Kidney epithelial cell (primary cell): ENCODE measurements at places on chromosomes 12 and 14.
A peak's percentile ranks its signal among the peaks of the same experiment; 100 is the strongest.

DNA sequence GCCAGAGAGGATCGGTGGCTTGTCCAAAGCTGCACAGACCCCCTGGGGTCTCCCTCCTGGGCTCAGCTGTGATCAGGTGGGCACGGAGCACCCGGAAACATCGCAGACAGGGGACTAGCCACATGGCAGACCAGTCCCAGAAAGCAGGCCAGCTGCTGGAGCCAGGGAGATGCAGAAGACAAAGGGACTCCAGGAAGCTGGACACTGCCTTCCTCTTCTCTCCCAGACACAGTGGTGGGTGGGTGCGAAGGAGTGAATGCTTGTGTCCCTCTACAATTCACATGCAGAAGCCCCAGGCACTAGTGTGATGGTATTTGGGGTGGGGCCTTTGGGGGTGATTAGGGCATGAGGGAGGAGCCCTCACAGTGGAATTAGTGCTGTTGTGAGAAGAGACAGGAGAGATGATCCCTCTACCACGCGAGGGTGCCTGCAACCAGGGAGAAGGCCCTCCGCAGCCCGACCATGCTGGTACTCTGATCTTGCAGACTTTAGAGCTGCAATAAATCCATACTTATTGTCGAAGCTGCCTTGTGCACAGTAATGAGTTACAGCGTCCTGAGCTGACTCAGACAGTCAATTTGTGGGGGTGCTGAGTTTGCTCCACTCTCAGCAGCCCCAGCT is 95.2 kb downstream of the CALM1 start:
- DNase-seq = no peak

DNA sequence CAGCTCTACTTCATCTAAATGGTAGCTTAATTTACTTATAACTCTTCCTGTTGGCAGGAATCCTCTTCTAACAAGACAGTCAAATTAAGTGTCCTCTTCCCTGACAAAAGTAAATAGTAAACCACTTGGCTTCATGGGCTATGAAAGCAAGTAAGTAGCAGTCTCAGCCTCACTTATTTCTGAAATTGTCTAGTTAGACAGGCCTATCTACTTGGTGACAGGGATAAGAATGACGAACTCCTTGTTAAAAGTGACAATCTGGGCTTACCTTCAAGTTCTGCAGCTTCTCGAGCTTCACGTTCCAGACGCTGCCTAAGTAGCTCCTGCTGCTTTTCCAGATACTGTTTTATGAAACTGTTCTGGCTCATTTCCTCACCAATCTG is 4.7 kb downstream of the ACIN1 start:
- no peak for DNase-seq

- DNase-seq = no peak
Measured at GRCh38 chr14:99055816-99056215, 216.2 kb downstream of the BCL11B start.

DNA sequence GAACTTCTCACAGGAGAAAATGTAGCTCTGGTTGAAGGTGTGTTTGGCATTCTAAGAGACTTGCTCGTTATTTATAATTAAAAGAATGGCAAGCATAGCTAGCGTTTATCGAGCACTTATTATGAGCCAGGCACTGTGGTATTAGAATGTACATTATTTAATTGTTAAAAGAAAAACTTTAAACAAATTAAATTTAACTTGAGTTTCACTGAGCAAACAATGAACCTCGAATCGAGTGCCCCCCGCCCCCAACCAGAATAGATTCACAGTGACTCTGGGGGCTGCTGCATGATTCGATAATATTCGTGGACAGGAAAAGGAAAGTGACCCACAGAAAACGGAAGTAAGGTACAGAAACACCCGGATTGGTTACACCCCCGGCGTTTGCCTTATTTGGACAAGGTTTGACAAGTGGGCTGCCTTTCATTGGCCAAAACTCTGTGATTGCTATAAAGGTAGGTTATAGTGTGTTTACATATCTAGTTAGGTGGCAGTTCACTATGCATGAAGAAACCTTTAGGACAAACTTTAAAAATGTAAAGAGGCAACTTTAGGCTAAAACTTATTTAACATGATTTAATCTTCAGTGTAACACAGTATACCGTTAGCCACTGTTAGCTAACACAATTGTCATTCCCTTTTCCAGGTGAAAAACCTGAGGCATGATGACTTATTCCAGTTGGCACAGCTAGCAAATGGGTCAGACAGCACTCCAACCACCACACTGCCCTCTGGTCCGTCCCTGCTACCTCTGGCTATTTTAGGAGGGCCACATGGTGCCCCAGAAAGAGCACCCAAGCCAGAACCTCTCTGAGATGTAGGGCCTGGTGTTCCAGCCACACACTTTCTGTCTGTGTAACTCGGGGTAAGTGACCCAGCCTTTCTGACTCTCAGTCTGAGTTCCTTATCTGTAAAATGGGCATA is 7.1 kb downstream of the SCNN1A start:
- DNase-seq = no peak

DNA sequence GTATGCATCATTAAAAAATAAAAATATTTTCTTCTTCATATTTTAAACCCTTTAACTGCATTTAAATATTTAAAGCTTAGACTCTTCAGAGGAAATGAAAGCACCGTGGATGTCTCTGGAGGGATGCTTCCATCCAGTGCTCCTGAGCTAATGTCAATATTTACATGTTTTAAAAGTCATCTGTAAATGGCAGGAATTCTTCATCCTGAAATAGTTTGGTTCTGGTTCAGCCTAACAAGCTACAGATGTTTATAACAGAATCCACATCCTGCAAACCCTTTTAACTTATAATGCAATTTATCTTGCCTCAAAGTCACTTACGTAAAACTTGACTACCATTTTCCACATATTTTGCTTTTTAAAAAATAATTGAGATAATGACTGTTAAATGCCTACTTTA is 1207.3 kb downstream of the SLC16A7 start:
- no peak for DNase-seq

DNA sequence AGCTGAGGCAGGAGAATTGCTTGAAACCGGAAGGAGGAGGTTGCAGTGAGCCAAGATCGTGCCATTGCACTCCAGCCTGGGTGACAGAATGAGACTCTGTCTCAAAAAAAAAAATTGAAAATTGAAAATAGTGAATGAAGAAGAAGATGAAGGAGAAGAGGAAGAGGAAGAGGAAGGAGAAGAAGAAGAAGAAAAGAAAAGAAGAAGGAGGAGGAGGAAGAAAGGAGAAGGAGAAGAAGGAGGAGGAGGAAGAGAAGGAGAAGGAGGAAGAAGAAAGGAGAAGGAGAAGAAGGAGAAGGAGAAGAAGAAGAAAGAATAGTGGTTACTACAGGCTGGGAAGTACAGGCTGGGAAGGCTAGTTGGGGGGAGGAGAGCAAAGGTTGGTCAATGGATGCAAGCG is 124.3 kb upstream of the CPSF6 start:
- DNase-seq = no peak

DNA sequence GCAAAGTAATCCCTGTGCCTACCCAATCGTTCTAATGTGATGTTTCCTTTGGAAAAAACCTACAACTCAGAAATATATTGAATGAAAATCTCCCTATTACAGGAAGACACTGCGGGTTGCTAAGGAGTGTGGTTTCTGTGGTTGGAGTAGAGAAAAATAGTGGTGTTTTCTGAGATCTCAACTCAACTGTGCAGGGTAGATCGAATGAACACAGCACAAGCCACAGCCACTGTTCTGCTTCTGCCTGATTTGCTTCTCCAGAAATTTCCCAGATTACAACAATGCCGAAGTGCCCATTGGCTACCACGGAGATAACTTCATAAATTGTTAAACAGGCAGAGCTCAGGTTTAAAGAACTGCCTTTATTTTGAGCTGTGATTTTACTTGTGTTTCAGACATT is 480.4 kb downstream of the DIO2 start:
- no peak for DNase-seq

- no peak for DNase-seq
Measured at GRCh38 chr14:68606644-68607043, 186.2 kb downstream of the ZFP36L1 start.

DNA sequence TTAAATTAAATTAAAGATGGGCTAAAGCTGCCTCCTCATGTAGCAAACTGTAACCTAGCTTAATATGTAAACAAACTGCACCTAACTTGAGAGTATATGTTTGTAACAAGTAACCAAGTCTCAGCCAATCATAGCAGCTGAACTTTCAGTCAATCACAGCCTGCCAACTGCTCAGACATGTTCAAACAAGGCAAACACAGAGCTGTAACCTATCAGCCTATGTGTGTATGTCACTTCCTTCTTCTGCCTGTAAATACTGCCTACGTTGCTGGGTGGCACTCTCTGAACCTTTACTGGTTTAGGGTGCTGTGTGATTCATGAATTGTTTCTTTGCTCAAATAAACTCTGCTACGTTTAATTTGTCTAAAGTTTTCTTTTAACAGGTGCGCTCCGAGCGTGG is 2.9 kb downstream of the SERPINA6 start:
- DNase-seq = no peak

- DNase-seq = no peak
Measured at GRCh38 chr14:42013559-42013958, 406.9 kb downstream of the LRFN5 start.

DNA sequence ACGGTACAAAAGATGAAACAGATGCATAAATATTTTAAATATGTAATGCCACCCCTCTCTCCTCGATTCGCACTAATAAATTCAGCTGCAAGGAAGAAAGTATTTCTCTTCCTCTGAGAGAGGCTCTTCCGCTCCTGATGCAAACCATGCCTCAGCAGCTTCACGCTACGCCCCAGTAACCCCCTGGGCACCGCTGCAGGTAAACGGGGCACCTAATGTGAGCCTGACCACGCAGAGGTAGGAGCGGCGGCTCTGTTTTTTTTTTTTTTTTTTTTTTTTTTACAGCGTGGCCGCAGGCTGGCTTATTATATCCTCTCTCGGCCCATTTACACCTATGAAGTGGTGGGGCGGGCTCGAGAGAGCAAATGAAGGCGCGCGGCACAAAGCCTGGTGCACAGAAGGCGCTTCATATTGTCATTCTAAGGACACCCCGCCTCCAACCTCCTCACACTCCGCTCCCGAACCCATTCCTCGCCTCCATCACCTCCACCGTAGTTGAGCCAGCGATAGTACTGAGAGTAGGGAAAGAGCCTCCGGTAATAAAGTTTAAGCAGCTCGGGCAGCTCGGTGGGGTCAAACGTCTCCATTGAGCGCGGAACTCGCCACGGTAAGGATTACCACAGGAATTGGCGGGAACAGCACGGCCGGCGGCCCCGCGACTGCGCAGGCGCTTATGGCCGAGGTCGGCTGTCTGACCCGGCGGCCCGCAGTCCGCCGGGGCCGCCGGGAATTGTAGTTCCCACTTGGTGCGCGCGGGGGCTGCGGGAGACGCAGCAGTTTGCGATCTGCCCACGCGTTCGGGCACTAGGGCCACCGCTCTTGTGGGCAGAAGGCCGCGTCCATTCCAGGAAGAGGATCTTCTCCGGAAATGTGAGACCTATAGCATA is at the start of gene PRIM1:
TSS of gene PRIM1 (minus strand) at position 612 of the 887 bp plus-strand sequence. CDS start at position 587, 25 bp downstream.
- DNase-seq = no peak

DNA sequence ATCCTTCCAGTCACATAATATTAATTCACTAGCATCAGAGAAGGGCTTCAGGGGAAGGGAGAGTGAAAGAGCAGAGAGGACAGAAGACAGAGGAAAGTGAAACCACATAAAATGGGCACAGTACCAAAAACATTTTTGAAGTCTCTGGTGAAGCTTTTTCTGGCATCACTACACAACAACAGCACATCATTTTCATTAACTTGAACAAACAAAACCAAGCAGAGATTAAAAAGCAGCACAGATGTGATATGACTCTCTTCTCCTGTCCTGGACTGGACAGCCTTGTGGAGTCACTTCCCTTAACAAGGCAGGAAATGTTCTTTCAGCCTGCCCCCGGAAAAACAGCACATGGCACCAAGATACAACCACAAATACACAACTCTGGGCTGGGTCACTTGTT is 112.0 kb downstream of the TSPAN8 start:
- no peak for DNase-seq

- no peak for DNase-seq
Measured at GRCh38 chr12:51675071-51675803, 84.2 kb downstream of the SCN8A start.

DNA sequence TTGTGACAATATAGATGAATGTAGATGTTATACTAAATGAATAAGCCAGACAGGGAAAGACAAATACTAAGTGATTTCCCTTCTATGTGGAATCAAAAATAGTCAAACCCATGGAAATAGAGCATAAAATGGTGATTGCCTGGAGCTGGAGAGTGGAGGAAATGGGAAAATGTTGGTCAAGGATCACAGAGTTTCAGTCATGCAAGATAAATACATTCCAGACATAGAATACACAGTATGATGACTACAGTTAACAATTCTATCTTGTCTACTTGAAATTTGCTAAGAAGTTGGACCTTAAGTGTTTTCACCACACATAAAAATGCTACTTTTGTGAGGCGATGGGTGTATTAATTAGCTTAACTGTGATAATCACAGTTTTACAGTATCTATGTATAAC is 1182.7 kb downstream of the AACS start:
- peak; percentile 10 for DNase-seq
